ENCODE measurements at places on chromosomes 13 and 19. TPM values are rescaled to one million over a fixed set of nuclear protein-coding genes. Genes with fewer than 3 reads are reported as not detected.

GRCh38 chr13:88042489-88042888 lies 371.3 kb downstream of the SLITRK5 start:
- no peak for DNase-seq

DNA sequence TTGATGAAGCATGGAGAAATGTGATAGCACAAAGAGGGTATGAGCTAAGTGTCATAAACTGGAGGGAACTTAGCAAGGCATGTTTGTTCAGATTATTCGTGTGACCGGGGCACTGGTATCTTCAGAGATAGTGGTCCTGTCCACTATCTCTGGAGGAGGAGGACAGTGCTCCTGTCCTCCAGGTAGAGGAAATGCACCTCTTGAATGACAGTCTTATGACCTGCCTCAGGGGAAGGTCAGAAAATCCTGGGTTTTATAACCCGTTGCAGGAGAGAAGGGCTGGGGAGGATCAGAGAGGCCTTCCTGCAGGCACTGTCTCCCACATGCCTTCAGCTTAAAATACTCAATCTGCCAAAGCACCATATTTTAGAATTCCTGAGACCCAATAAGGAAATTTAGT lies 213.5 kb upstream of the UBL3 start:
- no peak for DNase-seq

GRCh38 chr13:30895773-30896172 lies 10.3 kb upstream of the MEDAG start:
- peak; percentile 92 for DNase-seq

GRCh38 chr13:50948601-50949000 lies 39.0 kb downstream of the RNASEH2B start:
- peak; percentile 5 for DNase-seq

- DNase-seq, result no peak
Observed at GRCh38 chr13:43279696-43280095, 256.3 kb downstream of the DNAJC15 start.

GRCh38 chr19:16920816-16921529 lies 32.2 kb downstream of the F2RL3 start:
- peak; percentile 88 for DNase-seq

DNA sequence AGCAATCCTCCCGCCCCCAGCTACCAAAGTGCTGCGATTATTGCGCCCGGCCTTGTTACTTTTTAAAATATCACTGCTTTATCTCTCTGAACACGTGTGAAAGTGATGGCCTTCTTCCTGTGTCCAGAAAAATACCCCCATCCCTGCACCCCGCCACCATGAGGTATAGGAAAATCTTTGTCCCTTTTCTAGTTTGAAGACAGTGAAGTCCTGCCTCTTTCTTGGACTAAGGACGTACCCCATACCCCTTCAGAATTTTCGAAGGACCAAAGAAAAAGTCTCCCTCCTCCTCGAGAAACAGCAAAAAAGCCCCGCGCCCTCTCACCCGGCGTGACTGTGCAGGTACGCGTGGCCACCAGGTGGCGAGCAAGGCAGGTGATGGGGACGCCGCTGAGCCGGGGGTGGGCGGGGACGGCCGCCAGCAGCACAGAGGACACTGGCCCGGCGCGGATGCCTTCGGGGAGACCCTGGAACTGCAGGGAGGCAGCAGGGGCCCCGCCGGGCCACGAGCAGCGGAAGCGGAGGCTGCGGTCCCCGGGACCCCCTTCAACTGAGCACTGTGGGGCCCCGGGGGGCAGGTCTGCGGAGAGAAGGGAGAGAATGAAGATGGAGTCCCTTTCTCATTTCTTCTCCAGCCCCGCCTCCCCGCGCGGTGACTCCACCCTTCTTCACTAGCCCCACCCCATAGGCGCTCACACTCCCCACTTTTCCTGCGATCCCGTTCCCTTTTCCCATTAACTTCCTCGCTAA lies 3.2 kb downstream of the VSIG10L start:
- peak; percentile 61 for DNase-seq

DNA sequence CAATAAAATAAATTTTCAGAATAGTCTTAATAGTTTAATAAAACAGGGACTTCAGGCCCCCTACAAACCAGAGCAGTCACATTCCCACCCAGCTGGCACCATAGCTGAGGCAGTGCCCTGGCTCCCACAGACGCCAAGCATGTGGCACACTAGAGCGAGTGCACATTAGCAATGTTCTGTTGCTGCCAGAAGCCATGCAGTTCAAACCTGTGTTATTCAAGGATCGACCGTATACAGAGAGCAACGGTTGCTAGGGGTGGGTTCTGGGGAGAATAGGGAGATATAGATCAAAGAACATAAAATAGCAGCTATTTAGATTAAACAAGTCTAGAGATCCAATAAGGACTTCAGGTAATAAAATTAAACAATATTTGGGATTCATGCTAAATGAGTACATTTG lies 419.3 kb upstream of the KLHL1 start:
- no peak for DNase-seq

DNA sequence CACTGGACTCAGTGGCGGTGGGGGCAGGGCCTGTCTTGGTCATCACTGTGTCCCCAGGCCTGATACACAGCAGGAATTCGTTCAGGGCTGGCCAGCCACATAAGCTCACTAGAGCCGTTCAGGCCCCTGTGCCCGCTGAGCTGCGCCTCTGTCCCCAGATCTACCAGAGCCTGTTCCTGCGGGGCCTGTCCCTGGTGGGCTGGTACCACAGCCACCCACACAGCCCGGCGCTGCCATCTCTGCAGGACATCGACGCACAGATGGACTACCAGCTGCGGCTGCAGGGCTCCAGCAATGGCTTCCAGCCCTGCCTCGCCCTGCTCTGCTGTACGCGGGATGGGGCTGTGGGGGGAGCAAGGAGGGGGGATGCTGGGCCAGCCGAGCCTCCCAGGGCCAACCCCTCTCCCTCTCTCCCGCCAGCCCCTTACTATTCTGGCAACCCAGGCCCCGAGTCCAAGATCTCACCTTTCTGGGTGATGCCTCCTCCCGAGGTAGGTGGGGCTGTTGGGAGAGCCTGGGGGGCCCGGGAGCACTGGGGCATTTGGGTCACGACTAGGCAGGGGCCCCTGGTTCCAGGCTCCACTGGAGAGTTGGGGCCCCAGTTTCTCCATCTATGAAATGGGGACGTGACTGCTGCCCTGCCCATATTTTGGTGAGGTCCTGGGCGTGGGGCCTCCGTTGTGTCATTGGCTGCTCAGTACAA lies 13.9 kb downstream of the MPND start:
- no peak for DNase-seq

- DNase-seq, result peak; percentile 70
Observed at GRCh38 chr19:44677019-44677811, 5.9 kb downstream of the CEACAM19 start.

- DNase-seq, result peak; percentile 83
Observed at GRCh38 chr13:110330491-110331011, 23.5 kb downstream of the COL4A2 start.

DNA sequence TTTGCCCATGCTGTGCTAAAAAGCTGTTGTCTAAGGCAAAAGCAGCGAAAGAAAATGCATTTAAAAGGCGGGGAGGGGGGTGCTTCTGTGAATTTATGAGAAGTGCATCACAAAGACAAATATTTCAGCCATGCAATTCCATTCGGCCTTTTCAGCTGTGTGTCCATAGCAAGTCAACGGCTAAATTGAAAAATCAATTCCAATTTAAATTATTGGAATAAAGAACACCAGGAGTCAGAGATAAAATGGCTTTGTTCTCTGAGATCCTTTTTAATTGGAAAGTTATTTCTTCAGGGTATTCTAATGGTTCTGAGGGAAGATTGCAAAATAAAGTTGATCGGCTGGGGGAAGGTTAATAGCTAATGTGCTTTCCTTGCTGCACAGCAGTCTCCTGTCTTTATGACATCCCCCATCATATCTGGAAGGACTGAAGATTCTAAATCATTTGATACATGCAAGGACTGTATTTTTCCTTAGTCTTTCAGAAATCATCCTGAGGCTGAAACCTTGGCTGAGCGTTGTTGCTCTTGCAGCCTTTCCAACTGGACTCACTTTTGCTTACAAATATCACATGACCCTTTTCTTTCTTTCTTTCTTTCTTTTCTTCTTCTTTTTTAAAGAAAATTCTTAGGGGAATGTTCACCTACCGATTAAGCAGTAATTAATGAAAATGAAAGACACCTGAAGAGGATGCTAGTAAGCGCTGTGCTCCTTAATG lies 647.1 kb downstream of the DACH1 start:
- no peak for DNase-seq

DNA sequence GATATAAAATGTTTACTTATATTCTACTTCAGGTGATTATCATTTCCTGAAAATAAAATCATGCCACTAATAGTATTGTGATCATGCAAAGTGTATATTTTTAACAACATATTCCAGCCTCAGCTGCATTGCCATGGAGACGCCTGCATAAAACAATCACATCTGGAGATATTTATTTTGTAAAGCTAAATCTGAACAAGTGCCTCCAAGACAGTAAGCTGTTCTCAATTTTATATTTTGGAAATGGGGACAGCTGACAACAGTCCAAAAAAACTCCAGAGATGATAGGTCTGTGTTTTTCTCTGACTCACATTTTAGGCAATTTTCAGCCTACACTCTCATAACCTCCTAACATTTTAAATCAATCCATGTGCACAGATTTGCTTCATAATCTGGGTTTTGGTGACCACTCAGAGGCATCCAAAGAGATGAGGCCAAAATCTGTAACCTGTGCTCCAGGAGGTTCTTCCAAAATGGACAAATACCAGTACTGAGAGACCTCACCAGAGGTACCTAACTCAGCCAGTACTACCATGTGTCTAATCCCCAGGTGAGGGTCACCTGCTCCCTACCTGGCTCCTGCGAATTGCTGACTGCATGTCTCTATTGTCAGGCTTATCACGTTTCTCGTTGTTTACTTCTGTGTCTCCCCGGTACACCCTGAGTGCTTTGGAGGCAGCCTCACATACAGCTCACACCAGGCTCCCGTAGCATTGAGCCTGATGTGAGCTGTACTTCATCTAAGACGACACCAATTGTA lies 62.7 kb downstream of the COL4A1 start:
- DNase-seq, result peak; percentile 42

DNA sequence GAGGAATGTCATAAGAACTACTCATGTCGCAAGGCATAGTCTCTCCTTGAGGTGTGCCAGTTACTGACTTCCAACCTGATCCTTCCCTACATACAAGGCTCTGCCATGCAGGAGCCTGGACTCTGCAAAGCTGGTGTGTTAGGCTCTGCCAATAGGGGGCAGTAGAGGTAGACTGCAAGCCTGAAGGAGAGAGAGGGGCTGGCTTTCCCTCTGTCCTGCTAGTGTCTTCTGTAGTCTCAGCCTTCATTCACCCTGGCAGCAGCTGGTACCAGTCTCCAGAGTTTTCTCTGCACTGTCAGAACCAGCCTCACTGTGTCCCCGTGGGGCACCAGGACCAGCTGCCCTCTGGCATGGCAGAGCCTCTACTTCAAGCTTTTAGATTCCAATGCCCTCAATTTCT lies 14.5 kb downstream of the SHISA2 start:
- DNase-seq, result no peak

GRCh38 chr19:19633711-19634515 lies 5.9 kb upstream of the LPAR2 start:
- no peak for DNase-seq

- DNase-seq, result peak; percentile 41
Observed at GRCh38 chr13:30679483-30680330, 55.6 kb upstream of the ALOX5AP start.

- DNase-seq, result no peak
Observed at GRCh38 chr19:42546831-42547500, 18.7 kb upstream of the CEACAM1 start.

- no peak for DNase-seq
Observed at GRCh38 chr13:21047591-21048282, 13.6 kb downstream of the LATS2 start.

- DNase-seq, result no peak
Observed at GRCh38 chr19:1181606-1182005, 7.5 kb upstream of the SBNO2 start.

Gene ZNF726
- 2.0 TPM for total RNA-seq

Gene OXGR1
- total RNA-seq, result not detected

Gene EFNB2
- 6.9 TPM for total RNA-seq

Gene FXYD7
- total RNA-seq, result not detected

Gene NLRP5
- total RNA-seq, result not detected

Gene ZIM2
- not detected for total RNA-seq

Gene FBXO17
- 10.8 TPM for total RNA-seq

Gene LILRA1
- not detected for total RNA-seq

Gene PALM
- total RNA-seq, result 2.2 TPM

Gene PLPPR3
- 0.56 TPM for total RNA-seq

Gene CYP4F2
- not detected for total RNA-seq

Gene ZNF43
- total RNA-seq, result 10.6 TPM
